Esophagus muscularis mucosa (tissue), 4 donors: ENCODE measurements at places on chromosomes 3 and 15. TPM values are rescaled to one million over a fixed set of nuclear protein-coding genes. Genes with fewer than 3 reads are reported as not detected.

DNA sequence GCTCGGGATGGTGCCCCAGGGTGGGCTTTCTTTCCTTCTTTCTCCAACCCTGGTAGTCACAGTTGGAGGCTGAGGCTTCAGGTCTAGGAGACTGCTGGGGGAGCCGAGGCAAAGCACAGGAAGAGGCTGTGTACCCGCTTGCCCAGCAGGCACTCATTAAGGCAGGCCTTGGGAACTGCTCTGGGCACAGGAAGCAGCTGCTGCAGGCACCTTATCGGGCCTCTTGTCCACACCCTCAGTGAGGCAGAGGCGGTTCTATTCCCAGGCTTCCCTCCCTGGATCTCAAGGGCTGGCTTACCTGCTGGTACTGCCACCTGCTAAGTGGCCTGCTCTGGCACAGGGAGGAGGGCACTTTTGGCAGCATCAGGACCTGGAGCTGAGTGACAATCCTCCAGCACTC lies 15.8 kb upstream of the GRM2 start:
- H3K4me1 ChIP-seq, result peaks cover 24% of the 10 kb centered on the region
- H3K36me3 ChIP-seq, result peaks cover 97% of the 10 kb centered on the region
- no peak for DNase-seq
- H3K4me3 ChIP-seq, result no peak overlapping the region

DNA sequence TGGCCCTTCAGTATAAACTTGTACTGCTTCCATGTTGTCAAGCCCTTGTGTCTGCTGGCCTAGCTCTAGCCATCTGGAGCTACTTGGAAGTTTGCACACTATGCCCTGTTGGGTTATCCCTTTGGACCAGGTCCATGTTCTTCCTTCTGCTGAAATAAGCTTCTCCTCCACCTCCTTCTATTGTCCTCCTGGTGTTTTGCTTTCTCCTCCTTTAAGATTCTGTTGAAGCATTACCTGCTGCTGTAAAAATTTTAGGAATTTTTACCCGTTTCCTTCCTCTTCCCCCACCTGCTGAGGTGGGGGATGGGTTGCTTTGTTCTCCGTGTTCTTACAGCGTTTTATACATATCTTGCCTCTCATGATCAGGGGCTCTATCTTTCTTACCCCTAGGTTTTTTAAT lies 51.7 kb downstream of the SH3GL3 start:
- DNase-seq, result no peak
- H3K27ac ChIP-seq, result no peak overlapping the region
- no peak overlapping the region for H3K4me3 ChIP-seq
- no peaks in the 10 kb centered on the region for H3K27me3 ChIP-seq

DNA sequence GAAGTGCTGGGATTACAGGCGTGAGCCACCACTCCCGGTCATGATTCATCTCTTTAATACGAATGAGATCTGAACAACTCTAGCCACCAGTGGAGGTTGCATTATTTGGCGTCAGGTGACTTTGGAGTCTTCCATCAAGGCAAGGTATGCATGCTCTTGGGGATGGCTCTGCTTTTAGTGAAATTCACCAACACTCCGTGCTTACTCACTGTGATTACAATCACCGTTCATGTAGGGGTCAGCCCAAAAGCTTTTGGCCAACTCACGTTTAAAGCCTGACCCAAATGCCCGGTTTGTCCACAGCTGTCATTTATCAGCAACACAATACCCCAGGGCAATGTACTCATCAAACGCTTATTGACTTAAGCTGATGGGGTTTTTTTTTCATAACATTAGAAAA lies 155.4 kb downstream of the PDZRN3 start:
- DNase-seq, result no peak
- no peaks in the 10 kb centered on the region for H3K36me3 ChIP-seq
- no peaks in the 10 kb centered on the region for H3K27me3 ChIP-seq
- H3K27ac ChIP-seq, result no peak overlapping the region
- H3K4me3 ChIP-seq, result no peak overlapping the region

GRCh38 chr3:16546186-16547010 lies 32.9 kb upstream of the RFTN1 start:
- peaks cover 14% of the 10 kb centered on the region for H3K4me1 ChIP-seq
- DNase-seq, result peak; percentile 50
- no peaks in the 10 kb centered on the region for H3K36me3 ChIP-seq

- H3K27me3 ChIP-seq, result peaks cover 9% of the 10 kb centered on the region
- no peak for DNase-seq
- no peak overlapping the region for H3K4me3 ChIP-seq
- no peaks in the 10 kb centered on the region for H3K36me3 ChIP-seq
- H3K4me1 ChIP-seq, result peaks cover 6% of the 10 kb centered on the region
Observed at GRCh38 chr3:169744366-169745054, 20.4 kb downstream of the TERC start.

GRCh38 chr15:68412218-68412617 lies 19.7 kb downstream of the ITGA11 start:
- no peak overlapping the region for H3K4me3 ChIP-seq
- no peaks in the 10 kb centered on the region for H3K36me3 ChIP-seq
- DNase-seq, result peak; percentile 90

GRCh38 chr15:38587214-38587613 lies 22.6 kb upstream of the RASGRP1 start:
- no peak for DNase-seq
- H3K27ac ChIP-seq, result no peak overlapping the region
- no peaks in the 10 kb centered on the region for H3K4me1 ChIP-seq

DNA sequence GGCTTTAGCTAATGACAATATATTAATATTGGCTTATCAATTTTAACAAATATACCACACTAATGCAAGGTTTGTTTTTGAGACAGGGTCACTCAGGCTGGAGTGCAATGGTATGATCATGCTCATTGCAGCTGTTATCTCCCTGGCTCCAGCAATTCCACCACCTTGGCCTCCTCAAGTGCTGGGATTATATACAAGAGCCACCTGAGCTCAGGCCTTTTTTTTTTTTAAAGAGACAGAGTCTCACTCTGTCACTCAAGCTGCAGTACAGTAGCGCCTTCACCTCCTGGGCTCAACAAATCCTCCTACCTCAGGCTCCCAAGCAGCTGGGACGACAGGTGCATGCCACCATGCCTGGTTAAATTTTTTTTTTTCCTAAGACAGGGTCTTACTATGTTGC lies 11.7 kb downstream of the DLG1 start:
- peaks cover 3% of the 10 kb centered on the region for H3K4me1 ChIP-seq
- no peak overlapping the region for H3K4me3 ChIP-seq
- no peak overlapping the region for H3K27ac ChIP-seq
- no peaks in the 10 kb centered on the region for H3K27me3 ChIP-seq
- no peak for DNase-seq

GRCh38 chr3:62211675-62212429 lies 161.5 kb downstream of the FEZF2 start:
- no peak overlapping the region for H3K4me3 ChIP-seq
- H3K4me1 ChIP-seq, result no peaks in the 10 kb centered on the region
- H3K36me3 ChIP-seq, result no peaks in the 10 kb centered on the region
- DNase-seq, result no peak
- H3K27me3 ChIP-seq, result no peaks in the 10 kb centered on the region

DNA sequence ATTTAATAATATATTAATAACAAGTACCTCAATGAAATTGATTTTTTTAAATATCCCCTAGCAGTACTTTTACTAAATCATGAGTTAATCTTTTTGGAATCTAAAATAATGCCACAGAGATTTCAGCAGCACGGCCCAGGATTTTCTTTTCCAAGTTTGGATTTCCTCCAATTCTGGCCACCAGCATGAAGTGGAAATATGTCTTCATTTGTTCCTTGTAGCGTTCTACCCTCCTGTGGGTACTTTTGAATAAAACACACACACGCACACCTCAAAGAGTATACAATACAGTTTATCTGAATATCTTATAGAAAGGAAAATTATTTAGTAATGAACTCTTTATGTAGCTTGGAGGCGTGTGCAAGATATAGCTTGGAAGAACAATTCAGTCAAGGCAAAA lies 125.1 kb upstream of the STT3B start:
- DNase-seq, result no peak
- no peak overlapping the region for H3K27ac ChIP-seq
- H3K4me1 ChIP-seq, result peaks cover 6% of the 10 kb centered on the region
- no peaks in the 10 kb centered on the region for H3K27me3 ChIP-seq

DNA sequence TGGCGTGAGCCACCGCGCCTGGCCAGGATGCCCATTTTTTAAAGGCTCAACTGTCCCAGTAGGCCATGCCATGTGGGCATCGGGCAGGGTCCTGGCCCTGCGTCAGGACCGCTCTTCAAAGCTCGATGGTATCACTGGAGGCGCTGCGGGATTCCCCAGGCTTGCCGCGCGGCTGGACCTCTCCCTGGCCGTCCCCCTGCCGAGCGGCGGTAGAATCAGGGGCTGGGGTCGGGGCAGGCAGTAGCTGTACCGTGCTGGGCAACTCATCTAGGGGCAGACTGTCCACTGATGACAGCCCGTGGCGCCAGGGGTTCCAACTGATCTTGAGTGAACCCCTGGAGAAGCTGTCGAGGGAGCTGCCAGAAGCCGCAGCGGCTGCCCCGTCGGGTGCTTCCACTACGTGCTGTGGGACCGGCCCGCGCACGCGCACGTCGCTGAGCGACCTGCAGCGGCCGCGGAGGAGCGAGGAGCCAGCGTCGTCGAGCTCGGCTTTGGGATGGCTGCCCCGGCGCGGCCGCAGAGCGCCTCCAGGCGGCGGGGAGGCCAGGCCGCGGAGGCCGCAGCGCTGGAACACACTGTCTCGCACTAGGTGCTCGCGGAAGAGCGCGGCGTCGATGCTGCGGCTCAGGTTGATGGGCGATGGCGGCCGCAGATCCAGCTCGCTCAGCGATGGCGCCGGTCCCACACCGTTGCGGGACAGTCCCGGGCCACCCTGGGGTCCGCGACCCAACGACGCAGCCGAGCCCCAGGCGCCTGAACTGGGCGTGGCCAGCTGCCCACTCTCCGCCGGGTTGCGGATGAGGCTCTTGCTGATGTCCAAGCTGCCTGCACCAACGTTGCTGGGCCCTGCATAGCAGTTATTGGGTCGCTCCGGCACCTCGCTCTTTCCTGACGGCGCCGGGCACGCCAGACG lies 5.8 kb downstream of the PRRT3 start:
- DNase-seq, result peak; percentile 93
- H3K36me3 ChIP-seq, result peaks cover 43% of the 10 kb centered on the region
- peak overlapping the region; percentile 73 for H3K4me3 ChIP-seq

- H3K4me3 ChIP-seq, result no peak overlapping the region
- H3K4me1 ChIP-seq, result no peaks in the 10 kb centered on the region
- DNase-seq, result no peak
Observed at GRCh38 chr3:169387751-169388696, 275.5 kb downstream of the MECOM start.

DNA sequence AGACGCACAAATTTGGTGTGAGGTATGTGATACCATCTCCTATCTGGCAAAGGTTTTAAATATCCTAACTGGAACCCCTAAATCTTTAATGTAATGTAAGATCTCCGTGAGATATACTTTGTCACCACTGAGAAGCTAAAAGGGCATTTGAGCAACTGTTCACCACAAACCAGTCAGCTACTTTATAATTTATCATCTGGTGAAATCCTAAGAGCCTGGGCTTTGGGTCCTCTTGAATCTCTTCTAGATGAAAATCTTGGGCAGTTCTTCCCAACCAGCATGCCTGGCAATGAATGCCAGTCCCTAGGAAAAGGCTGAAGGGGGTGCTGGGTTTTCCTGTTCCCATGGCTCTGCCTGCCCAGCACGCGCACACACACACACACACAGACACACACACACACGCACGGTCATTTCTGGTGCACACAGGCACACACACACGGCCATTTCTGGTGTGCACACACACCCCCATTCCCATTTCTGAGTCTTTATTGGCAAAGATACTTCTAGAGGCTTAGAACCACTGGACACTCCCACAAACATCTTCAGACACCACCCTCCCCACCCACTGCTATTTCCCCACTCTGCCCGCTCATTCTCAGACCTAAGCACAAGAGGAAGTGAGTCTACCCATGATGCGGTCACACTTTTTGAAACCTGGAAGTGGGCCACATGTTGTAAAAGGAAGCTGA lies 72.6 kb downstream of the MYO1E start:
- peaks cover 55% of the 10 kb centered on the region for H3K4me1 ChIP-seq
- no peaks in the 10 kb centered on the region for H3K36me3 ChIP-seq
- no peak for DNase-seq
- H3K4me3 ChIP-seq, result no peak overlapping the region
- H3K27ac ChIP-seq, result peak overlapping the region; percentile 52

GRCh38 chr15:60593170-60593478 lies 114.2 kb upstream of the ICE2 start:
- H3K4me1 ChIP-seq, result peaks cover 28% of the 10 kb centered on the region
- no peaks in the 10 kb centered on the region for H3K36me3 ChIP-seq
- H3K27ac ChIP-seq, result peak overlapping the region; percentile 98

DNA sequence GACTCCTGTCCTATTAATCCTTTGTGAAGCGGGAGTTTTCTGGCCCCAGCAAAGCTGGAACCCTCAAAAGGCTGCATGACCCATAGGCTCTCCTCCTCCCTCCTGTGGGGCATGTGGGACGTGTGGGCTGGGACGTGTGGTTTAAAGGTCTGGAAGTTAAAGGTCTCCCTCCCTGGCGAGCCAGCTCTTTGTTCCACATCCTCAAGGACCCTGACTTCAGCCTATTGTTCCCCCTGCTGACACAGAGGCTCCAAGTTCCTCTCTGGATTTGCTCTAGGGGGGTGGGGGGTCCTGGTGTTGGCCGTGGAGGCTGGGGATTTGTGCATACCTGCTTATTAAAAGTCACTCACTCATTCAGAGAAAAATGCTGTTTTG lies 44.2 kb downstream of the SMAD6 start:
- no peaks in the 10 kb centered on the region for H3K36me3 ChIP-seq
- no peaks in the 10 kb centered on the region for H3K27me3 ChIP-seq
- no peak overlapping the region for H3K27ac ChIP-seq

DNA sequence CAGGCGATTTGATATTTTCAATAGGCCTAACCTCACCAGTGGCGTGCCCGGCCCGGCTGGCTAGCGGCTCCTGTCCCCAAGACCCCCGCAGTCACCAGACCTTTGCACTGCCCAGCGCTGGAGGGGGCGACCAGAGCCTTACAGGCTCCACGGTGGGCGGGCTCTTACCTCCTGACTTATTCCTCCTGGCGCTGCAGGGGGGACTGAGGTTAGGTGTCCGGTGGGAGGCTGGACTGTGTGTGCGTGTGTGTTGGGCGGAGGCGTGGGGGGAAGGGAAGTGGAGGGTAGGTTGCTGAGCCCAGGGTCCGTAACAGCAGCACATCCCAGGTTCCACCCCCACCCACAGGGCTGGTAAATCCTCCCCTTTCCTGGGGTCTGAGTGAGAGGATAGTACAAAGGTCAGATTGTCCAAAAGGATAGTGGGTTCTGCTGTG lies 27.5 kb upstream of the THRB start:
- H3K4me1 ChIP-seq, result peaks cover 15% of the 10 kb centered on the region
- peak overlapping the region; percentile 84 for H3K27ac ChIP-seq
- DNase-seq, result no peak
- peak overlapping the region; percentile 83 for H3K4me3 ChIP-seq
- H3K27me3 ChIP-seq, result no peaks in the 10 kb centered on the region

GRCh38 chr3:41216993-41217392 lies 17.7 kb downstream of the CTNNB1 start:
- no peaks in the 10 kb centered on the region for H3K27me3 ChIP-seq
- H3K4me3 ChIP-seq, result no peak overlapping the region
- peaks cover 76% of the 10 kb centered on the region for H3K4me1 ChIP-seq
- no peaks in the 10 kb centered on the region for H3K36me3 ChIP-seq
- H3K27ac ChIP-seq, result no peak overlapping the region

TTC23 gene
- 15.4 TPM for total RNA-seq

PIF1 gene
- 4.4 TPM for total RNA-seq

XCR1 gene
- total RNA-seq, result not detected

CSPG5 gene
- 0.75 TPM for total RNA-seq

DCLK3 gene
- total RNA-seq, result under 0.01 TPM

MUC4 gene
- total RNA-seq, result not detected

CDC25A gene
- total RNA-seq, result 0.97 TPM

TBC1D5 gene
- 66.0 TPM for total RNA-seq

CPNE4 gene
- total RNA-seq, result 0.17 TPM

FBXO40 gene
- total RNA-seq, result not detected

ATP13A5 gene
- not detected for total RNA-seq

HRG gene
- total RNA-seq, result not detected

IL17RD gene
- 10.8 TPM for total RNA-seq

ZNF80 gene
- total RNA-seq, result not detected

ATP2B2 gene
- total RNA-seq, result 0.33 TPM
